Activated CD8-positive, alpha-beta memory T cell treated with anti-CD3 and anti-CD28 coated beads for 4 hours (primary cell): ENCODE measurements at places on chromosomes 12 and 14.

GRCh38 chr12:56851462-56851861 is 82.7 kb downstream of the SDR9C7 start:
- DNase-seq, result no peak

GRCh38 chr14:51990488-51990887 is 1.1 kb downstream of the RTRAF start:
- DNase-seq, result no peak

GRCh38 chr14:32666308-32666707 is 272.4 kb upstream of the NPAS3 start:
- DNase-seq, result no peak

- DNase-seq, result no peak
Observed at GRCh38 chr14:78834766-78835451, 664.7 kb downstream of the NRXN3 start.

DNA sequence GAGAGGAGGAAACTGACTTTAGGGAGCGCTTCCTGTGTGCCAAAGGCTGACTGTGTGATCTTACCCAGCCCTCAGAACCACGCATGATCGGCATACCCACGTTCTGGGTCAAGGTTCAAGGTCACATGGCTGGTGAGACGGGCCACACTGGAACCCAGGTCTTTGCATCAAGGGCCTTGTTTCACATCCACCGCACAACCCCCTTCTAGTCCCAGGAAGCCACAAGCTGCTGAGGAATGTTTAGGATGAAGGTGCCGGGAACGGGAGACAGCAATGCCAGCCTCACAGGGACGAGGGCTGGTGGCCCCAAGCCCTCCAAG is 50.7 kb downstream of the TESC start:
- no peak for DNase-seq

- DNase-seq, result no peak
Observed at GRCh38 chr12:737122-737739, 15.1 kb upstream of the WNK1 start.

- DNase-seq, result no peak
Observed at GRCh38 chr12:58847901-58848600, 72.3 kb downstream of the LRIG3 start.

DNA sequence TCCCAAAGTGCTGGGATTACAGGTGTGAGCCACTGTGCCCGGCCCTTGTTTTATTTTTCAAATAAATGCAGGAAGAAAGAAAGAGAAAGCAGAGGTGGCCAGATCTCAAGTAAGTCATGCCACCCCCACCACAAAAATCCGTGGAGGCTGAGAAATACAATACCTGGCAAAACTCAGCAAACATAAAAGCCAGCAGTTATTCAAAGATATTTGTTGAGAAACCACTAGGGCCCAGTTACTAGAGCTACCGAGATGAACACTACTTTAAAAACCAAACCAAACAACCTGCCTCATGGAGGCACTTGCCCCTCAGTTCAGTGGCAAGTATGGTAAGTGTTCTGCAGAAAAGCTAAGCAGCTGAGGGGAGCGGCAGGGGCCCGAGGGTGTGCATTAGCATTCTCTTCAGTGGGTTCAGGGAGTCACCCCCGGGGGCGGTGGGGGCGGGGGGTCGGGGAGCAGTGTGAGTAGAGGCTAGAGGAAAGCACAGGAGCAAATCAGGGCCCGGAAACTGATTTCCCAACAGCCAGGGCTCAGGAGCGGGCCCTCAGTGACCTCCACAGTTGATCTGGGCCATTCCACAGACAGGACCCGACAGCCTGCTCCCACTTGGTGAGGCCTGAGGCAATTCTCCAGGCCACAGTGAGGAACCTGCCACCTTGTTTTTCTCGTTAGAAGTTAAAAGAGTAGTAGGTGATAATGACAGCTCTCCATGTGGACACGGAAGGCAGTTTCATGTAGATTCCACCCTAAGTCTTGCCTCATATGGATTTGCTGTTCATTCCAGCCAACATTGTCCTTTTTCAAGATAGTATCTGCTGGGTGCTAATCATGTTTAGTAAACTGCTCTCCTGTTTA is 8.6 kb downstream of the EVL start:
- DNase-seq, result no peak

- no peak for DNase-seq
Observed at GRCh38 chr14:24279301-24280186, 8.1 kb upstream of the RABGGTA start.

- DNase-seq, result no peak
Observed at GRCh38 chr12:72315858-72316257, 43.7 kb downstream of the TRHDE start.

GRCh38 chr12:67202011-67202677 is 67.0 kb upstream of the CAND1 start:
- DNase-seq, result no peak

DNA sequence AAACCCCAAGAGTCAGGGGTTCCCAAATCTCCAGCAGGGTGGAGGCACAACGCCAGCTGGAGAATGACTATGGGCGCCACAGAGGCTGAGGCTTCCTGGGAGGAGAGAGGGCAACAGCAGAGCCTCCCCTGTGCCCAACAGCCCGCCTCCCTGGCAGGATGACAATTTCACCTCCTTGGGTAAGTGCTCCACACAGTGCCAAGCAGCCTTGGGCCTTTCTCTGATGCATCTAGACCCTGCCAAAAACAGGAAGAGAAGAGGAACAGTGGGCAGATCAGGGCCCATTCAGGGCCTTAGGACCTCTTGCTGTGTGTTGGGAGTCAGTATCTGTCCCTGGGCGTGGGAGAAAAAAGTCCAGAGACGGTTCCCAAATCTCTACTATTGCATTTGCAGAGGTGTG is 5.0 kb upstream of the OR10P1 start:
- no peak for DNase-seq

- DNase-seq, result no peak
Observed at GRCh38 chr12:6074979-6075585, 49.4 kb downstream of the VWF start.

GRCh38 chr14:33435911-33436689 is 497.4 kb downstream of the NPAS3 start:
- no peak for DNase-seq

- no peak for DNase-seq
Observed at GRCh38 chr12:76618031-76618430, 58.5 kb upstream of the OSBPL8 start.

DNA sequence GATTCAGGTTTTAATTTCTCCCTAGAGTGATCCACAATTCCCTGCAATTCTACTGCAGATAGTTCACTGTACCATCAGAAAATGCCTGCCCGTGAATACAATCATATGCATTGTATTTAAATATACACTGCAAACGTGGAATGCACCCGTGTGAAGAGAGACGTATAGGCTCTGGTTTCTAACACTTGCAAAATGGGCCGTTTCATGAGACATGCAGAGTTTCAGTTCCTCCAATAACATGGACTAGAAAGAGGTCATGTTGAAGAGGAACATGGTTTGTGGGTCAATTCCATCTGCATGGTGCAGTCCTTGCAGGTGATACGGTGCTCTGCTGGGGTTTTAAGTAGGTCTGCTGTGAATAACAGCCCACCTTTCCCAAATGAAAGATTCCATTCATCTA is 373.3 kb downstream of the TMEM132D start:
- no peak for DNase-seq

GRCh38 chr12:91388573-91388972 is 206.0 kb upstream of the DCN start:
- no peak for DNase-seq

DNA sequence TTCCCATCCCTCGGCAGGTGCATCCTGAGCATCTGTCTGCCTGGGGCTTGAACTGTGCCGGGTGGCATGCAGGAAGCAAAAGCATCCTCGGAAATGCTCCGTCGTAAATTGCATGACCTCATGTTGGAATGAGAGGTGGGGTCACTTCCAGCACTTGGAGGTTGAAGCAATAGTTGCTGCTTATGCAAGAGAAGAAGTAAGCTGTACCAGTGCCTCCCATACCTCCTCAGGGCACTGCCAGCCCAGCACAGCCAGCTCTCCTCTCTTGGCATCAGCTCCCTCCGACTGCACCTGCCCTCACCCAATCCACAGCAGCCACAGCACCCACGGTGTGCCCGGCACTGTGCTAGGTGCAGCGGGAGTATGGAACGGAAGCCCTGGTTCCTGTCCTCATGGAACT is 11.5 kb downstream of the TEAD4 start:
- no peak for DNase-seq

DNA sequence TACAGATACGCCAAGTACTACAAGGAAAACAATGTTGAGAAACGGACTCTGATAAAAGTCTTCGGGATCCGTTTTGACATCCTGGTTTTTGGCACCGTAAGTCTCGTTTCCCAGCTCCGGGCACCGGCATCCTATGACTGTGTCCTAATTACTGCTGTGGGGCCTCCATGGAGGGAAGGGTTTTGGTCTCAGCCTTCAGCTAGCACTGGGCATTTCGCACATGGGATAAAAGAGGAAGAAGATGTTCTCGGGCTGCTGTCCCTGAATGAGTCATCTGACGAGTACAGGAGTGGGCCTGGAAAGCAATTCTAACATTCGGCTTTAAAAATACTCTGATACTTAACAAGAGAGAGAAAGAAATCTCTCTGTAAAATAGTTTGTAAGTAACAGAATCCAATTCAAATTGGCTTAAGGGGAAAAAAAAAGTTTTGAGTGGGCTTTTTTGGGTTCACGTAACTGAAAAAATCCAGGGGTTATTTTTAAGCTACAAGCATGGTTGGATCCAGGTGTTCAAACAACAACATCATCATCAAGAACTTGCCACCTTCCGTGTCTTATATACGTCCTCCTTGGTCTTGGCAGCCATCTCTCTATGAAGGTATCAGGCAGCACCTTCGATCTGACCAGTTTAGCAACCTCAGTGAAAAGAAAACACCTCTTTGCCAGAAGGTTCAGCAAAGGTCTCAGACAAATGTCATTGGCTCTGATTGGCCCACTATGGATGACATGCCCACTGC is 34.4 kb upstream of the P2RX4 start:
- DNase-seq, result no peak

GRCh38 chr12:6644903-6645302 is 2.3 kb downstream of the ACRBP start:
- no peak for DNase-seq

GRCh38 chr14:94942601-94943000 is 172.7 kb upstream of the GSC start:
- no peak for DNase-seq
